ENCODE measurements at places on chromosomes 5 and 9.
A peak's percentile ranks its signal among the peaks of the same experiment; 100 is the strongest.

DNA sequence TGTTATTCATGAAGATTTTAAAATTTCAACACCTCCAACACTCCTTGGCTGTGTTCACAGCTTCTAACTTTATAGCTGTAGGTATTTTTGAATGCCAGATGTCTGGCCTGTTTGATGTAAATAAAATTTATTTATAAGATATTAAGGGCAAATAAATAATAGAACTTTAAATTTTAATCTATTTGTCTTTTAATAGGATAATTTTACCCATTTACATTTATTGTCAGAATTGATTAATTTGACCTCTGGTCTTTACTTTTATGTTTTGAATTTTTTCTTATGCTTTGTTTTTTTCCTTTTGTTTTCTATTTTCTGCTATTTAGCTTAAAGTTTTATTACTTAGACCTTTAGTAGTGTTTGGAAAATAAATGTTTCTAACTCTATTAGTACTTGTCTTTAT is 94.6 kb downstream of the UGCG start:
- ATAC-seq: no peak

DNA sequence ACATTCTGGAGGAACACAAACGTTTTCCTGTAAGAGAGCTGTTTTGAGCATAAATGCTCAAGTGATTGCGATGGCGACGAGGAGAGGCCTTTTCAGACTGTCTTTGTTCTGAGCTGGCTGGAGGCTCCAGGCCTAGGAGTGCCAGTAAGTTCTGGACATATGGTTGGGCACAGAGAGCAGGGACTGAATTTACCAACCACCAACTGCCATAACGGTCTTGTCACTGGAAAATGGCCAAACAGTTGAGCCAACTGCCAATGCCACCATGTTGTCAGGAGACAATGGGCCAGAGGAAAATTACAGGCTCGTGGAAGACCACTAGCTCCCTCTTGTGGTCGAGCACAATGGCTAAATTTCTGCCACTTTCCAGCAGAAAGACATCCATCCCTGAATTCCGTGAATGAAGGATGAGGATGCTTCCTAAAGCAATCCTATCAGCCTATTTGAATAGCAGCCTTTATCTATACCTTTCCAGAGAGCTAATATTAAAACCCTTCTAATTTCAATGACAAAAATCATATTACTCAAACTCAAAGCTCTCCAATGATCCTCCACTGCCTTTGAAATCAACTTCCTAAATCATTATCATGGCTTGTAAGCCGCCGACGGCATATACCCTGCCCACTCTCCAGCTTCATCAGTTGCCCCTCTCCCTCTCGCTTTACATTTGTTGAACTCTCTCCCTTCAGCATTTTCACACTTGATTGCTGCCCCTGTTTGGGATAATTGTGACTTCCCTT is 66.9 kb upstream of the GLIS3 start:
- ATAC-seq: peak; percentile 35

GRCh38 chr9:91663858-91664257 is 240.2 kb upstream of the NFIL3 start:
- no peak for ATAC-seq

DNA sequence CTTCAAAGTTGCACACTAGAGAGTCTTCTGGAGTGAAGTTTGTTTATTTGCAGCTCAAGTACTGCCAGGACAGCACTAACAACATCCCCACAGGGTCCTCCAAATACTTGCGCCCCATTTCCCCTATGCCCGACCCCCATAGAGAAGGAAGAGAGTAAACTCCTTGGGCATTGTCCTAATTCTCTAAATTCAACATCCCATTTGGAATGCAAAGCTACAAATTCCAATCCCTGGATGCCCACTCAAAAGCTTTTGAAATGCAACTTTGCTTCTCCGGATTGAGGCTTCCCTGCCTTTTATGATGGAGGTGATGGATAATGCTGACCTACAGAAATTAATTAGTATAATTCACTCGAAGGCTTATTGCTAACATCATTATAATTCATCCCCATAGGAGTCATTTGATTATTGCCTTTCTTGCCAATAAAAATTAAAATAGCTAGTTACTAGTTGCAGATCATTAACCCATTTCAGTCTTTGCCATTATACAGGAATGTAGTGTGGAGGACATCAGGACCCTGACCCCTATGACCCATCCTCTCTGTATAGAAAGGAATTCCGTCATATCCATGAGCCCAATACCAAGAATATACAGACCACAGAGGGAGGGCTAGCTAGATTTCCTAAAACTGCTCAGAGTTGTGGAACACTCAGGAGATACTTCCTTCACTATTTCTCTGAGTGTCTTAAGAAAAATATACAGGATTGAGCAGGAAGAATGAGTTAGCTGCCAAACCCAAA is 277.6 kb downstream of the ZNF608 start:
- no peak for ATAC-seq

DNA sequence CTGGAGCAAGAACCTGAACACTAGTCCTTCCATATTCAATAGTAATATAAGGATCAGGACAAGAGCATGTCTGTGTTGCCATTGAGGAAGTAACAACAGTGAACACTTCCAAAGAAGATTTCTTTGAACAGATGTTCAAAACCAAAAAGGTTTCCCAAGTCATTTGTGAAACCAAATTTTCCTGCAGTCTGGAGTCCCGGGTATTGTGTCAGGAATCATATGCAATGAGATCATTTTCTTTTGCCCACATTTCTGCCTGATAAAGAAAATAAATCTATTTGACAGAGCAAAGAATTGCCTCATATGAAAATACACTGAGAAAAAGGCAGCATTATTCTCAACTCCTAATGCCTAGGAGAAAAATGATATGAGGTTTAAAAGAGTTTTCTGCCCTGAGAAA is 151.7 kb downstream of the SNX18 start:
- ATAC-seq: no peak

- ATAC-seq: peak; percentile 63
Observed at GRCh38 chr5:102811972-102812371, 56.9 kb downstream of the PAM start.

DNA sequence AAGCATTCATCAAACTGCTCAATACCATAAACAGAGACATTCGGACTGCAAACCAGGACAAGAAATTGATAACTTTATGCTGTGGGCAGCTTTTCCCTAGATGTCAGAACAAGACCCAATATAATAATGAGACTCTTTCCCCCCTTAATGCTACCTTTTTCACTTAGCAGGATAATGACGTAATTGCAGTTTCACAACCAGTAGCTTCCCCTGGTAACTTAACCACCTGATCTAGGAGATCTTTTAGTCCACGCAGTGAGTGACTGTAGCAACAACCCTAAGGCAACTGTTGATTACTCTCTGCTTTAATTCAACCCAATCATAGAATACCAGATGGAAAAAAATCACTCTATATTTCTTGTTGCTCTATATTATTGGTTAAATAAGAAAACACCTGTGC is 56.3 kb downstream of the APBA1 start:
- no peak for ATAC-seq

GRCh38 chr5:76305775-76306174 is 97.3 kb upstream of the IQGAP2 start:
- no peak for ATAC-seq

GRCh38 chr5:10633271-10634049 is 69.6 kb downstream of the ANKRD33B start:
- no peak for ATAC-seq

DNA sequence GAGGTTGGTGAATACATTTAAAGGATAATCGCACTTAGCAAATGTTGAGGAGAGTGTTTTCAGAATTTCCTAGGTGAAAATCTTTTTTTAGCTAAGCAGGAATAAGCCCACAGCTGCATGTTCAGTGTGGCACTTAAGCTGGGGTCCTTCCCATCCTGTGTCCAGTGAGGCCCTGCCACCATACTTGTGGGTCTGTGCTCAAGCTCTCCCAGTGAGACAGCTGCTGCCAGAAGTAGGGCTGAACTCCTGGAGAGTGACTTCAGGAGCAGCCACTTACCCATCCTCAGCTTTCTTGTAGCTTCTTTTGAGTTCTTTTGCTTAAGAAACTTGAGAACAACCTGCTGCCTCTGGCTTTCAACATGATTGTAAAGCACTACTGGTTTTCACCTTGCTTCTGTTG is 110.0 kb upstream of the DHFR start:
- no peak for ATAC-seq

DNA sequence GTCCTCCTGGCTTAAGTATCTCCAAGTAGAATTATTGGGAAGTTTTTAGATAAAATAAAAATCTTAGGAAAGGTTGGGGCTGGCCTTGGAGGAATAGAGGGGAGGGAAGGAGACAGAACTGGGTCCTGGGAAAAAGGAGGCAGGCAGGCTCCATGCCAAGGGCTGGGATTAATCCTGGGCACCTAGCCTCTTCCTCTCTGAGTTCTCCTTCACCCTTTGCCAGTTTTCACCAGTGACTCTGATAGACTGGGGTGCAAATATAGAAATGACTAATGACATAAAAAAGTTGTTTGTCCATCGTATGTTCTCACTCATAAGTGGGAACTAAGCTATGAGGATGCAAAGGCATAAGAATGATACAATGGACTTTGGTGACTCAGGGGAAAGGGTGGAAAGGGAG is 81.9 kb downstream of the RMI1 start:
- ATAC-seq: no peak

DNA sequence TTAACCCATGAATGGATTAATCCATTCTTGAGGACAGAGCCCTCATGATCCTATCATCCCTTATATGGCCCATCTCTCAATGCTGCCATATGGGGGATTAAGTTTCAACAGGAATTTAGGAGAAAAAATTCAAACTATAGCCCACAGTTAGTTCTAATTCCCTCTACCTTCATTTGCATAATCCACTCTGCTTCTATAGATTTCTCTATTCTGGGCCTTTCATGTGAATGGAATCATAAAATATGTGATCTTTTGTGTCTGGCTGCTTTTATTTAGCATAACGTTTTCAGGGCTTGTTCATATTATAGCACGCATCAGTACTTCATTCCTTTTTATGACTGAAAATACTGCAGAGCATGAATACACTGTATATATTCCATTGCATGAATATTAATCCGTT is 55.4 kb downstream of the CTSL start:
- no peak for ATAC-seq

GRCh38 chr5:95830226-95830625 is 7.7 kb upstream of the GLRX start:
- ATAC-seq: no peak
